Muscle of leg (tissue), 16 donors: ENCODE measurements at places on chromosomes 3 and 15. TPM values are rescaled to one million over a fixed set of nuclear protein-coding genes. Genes with fewer than 3 reads are reported as not detected.

Gene SETD2
- 35.3 TPM for total RNA-seq

Gene FANCD2OS
- total RNA-seq = not detected

GRCh38 chr3:4829031-4829394 is 150.2 kb upstream of the BHLHE40 start:
- no peak for DNase-seq
- H3K4me1 ChIP-seq = peaks cover 55% of the 10 kb centered on the region
- no peak overlapping the region for H3K27ac ChIP-seq
- H3K27me3 ChIP-seq = no peaks in the 10 kb centered on the region
- no peak overlapping the region for H3K4me3 ChIP-seq

DNA sequence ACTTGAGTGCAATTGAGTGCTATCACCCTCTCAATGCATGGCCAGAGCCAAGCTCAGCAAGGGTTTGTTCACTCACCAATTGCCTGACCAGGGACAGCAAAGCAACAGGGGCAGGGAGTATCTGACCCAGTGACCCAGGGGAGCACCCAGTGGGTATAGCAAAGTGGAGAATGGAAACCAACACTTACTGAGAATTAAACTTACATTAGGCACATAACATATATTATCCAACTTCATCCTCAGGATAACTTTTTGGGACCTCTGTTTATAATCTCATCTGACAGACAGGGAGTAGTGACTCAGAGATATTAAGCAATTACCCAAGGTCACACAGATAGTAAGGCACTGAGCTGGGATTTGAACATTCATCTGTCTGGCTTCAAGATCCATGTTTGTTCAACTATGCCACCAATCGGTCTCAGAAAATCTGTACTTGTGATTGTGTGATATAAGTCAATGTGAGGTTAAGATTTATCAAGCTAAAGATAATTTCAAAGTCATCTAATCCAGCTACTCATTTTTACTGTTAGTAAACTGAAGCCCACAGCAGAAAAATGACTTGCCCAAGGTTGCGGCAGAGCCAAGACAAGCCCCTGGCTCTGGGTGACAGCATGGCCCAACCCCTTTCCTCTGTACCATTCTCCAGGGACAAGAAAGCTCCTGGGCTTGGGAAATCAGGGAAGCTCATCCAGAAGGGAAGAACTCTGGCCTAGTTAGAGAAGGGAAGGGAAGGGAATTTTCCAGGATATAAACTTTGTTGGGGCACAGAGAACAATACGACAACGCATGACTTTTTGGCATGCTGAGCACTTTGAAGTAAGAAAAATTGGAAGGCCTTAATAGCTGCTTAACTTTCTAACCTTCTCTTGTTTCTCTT is 138.0 kb upstream of the SMAD3 start:
- H3K27ac ChIP-seq = no peak overlapping the region
- peaks cover 6% of the 10 kb centered on the region for H3K4me1 ChIP-seq
- H3K36me3 ChIP-seq = no peaks in the 10 kb centered on the region
- H3K27me3 ChIP-seq = peaks cover 2% of the 10 kb centered on the region
- no peak for DNase-seq

GRCh38 chr15:36407647-36408046 is 171.8 kb upstream of the CDIN1 start:
- H3K4me3 ChIP-seq = no peak overlapping the region
- H3K27me3 ChIP-seq = no peaks in the 10 kb centered on the region
- no peak overlapping the region for H3K27ac ChIP-seq
- no peaks in the 10 kb centered on the region for H3K4me1 ChIP-seq
- no peaks in the 10 kb centered on the region for H3K36me3 ChIP-seq
- no peak for DNase-seq

- no peaks in the 10 kb centered on the region for H3K27me3 ChIP-seq
- H3K4me3 ChIP-seq = no peak overlapping the region
- no peaks in the 10 kb centered on the region for H3K4me1 ChIP-seq
- H3K36me3 ChIP-seq = no peaks in the 10 kb centered on the region
- DNase-seq = peak; percentile 30
- H3K27ac ChIP-seq = no peak overlapping the region
Measured at GRCh38 chr3:73685061-73685460, 60.3 kb upstream of the PDZRN3 start.

DNA sequence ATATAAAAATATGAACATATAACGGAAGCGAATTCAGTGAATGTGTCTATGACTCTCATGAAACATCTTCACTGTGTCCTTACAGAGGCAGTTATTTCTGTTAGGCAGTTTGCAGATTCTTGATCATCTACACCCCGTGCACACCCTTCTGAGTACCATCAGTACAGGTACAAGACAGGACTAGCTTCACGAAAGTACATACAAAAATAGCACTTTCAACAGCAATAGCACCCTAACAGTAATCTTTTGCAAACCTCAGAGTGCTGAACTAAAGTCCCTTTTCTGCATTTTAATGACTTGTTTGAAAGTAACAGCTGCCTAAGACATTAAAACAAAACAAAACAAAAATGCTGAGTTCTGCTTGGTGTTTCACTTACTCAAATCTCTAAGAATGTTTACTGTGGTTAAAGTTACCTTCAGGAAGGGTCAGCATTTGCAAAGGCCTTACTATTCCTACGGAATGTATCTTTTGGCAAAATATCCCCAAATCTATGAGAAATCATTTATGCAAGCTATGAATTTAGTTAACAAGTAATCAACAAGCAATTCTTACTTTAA is 104.1 kb downstream of the CNTN3 start:
- no peaks in the 10 kb centered on the region for H3K27me3 ChIP-seq
- no peak overlapping the region for H3K27ac ChIP-seq
- no peaks in the 10 kb centered on the region for H3K4me1 ChIP-seq
- no peak overlapping the region for H3K4me3 ChIP-seq
- no peak for DNase-seq

Gene IL5RA
- total RNA-seq = 0.04 TPM

DNA sequence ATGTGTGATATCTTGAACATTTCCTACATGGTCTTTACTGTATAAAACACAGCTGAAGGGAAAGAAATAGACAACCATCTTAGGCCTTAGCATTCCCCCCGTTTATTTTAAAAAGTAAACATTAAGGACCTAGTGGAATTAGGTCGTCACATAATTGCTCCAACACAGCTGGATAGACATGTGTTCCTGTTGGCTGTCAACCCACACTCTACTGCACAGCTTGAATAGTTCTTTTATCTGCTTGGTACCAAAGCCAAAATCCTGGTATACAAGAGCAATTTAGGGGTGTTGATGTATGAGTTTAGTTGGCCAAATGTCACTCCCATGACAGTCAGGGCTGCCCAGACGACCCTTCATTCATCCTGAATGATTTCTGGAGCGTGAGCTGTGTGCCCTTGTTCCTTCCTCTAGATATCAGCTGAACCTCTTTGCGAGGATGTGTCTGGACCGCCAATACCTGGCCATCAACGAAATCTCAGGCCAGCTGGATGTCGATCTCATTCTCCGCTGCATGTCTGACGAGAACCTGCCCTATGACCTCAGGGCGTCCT is 179.7 kb downstream of the ITPR1 start:
- no peaks in the 10 kb centered on the region for H3K27me3 ChIP-seq
- no peaks in the 10 kb centered on the region for H3K4me1 ChIP-seq
- H3K27ac ChIP-seq = no peak overlapping the region
- no peak overlapping the region for H3K4me3 ChIP-seq

DNA sequence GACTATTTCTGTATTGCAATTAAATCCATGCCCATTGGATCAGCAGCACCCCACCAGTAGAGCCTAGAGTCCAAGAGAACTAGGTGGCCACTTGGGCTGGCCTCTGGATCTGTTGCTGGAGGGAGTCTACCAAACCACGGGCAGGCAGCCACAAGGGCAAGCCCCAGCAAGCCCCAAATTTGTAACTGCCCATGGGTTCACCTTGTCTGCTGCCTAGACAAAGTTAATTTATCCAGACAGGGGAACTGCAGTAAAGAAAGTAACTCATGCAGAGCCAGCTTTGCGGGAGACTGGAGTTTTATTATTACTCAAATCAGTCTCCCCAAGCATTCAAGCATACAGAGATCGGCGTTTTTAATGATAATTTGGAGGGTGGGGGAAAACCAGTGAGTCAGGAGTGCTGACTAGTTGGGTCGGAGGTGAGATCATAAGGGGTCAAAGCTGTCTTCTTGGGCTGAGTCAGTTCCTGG is 74.0 kb upstream of the TERB2 start:
- no peak overlapping the region for H3K4me3 ChIP-seq
- no peaks in the 10 kb centered on the region for H3K36me3 ChIP-seq

Gene TMEM45A
- total RNA-seq = 19.7 TPM
